ENCODE measurements at places on chromosomes 2 and 18.

- no peak for DNase-seq
Measured at GRCh38 chr2:175633227-175633626, 368.8 kb downstream of the LNPK start.

DNA sequence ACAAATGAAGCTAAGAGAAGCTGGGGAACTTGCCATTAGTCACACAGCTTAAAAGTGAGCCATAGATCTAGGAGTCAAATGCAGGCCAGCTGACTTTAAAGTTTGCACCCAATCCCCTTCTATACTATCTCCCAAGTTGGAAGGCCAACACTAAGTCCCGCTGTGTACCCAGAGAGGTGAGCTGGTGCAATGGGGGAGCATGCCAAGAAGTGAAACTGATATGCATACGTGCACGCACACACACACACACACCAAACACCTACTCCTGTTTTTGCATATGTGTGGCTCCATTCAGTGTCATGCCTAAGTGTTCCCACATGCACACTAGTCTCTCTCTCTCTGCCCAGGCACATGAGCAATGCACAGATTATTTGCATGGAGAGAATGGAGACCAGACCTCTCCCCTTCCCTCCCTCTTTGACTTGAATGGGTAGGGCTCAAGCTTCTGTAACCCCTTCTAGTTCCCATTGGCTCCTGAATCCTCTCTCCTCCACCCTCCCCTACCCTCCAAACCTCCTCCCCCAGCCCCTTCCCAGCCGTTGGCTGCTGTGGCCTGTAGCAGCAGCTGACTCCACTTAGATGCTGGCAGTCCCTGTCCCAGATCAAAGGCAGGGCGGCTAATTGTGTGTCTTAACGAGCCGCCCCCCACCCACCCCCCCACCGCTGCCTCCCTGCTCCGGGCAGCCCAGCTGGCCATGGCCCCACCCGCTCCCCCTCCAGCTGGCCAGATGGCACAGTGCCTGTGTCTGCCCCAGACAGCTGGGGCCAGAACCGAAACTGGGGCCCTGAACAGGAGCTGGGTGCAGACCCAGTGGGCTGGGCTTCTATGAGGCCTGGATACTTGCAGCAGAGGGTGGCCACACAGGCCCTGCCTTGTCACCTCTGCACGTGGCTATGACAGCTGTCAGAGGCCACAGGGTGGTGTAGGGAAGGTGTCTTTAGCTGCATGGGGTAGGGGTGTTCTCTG, 5.6 kb downstream of the WNT10A start:
- no peak for DNase-seq

DNA sequence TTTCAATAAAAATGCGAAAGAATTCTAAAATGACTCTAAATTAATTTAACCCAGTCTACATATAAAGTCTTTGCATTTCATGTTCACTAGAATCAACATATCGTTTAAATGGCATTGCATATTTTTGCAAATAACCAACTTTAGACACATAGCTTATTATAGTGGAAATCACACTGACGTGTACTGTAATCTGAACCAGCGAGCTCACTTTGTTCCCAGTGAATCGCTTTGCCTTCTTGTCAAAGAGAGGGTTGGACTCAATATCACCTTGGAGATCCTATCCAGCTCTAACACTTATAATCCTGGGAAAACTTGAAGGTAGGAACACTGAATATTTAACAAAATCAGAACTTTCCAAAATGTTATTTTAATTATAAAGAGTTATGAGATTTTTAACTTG, 108.2 kb downstream of the GALNT1 start:
- DNase-seq: no peak

GRCh38 chr18:6874315-6874714, 144.8 kb downstream of the ARHGAP28 start:
- DNase-seq: no peak

GRCh38 chr18:75625966-75626365, 198.5 kb upstream of the SMIM21 start:
- no peak for DNase-seq

DNA sequence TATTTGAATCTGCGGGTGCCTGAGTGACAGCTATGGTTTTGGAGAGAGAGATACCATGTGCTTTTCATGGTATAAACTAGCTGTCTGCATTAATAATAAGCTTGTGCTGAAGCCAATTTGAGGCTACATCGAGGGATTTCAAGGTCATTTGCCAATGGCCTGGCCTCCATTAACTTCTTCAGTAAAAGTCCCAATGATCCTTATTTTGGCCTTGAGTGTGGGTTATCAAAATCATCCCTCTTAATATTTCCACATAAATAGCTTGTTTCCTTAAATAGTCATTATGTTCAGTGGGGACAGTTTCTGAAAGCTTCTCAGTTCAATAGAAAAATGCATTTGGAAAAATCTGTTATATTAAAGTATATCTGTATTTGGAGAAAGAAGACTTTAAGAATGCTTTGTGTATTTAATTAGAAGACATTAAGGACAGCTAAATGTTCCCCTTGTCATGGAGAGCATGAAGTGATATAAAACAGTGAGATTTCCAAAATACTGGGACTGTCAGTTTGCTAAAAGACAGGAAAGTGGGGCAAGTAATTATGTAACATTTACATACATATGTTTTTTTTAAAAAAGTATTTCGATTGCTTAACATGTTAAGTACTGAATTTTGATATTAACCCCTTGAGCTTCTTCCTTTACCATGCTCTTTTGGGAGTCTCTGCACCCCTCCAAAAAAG, 355.5 kb upstream of the ZEB2 start:
- DNase-seq: no peak

GRCh38 chr2:183505911-183506310, 381.7 kb downstream of the NUP35 start:
- no peak for DNase-seq

- no peak for DNase-seq
Measured at GRCh38 chr2:27128668-27129571, 5.3 kb downstream of the ABHD1 start.

GRCh38 chr18:9130806-9131205, 5.8 kb upstream of the ANKRD12 start:
- no peak for DNase-seq

DNA sequence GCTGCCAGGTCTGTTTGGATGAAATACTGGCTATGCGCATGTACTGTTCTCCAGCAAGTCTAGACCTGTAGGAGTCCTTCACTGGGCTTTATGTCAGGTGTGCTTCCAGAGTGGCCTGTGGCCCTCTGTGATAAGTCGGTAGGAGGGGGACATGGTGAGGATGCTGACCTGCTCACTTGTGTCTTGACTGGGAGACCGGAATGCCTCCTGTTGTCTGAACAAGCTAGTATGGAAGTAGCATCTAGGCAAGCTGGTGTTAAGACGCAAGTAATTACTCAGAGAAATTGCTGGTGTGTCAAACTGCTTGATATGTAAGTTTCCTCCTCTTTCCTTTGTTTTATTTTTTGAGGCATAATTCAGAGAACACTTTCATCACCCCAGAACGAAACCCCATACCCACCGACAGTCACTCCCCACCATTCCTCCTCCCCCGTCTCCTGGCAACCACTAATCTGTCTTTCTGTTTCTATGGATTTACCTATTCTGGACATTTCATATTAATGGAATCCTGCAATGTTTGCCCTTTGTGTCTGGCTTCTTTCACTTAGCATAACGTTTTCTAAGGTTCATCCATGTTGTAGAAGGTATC, 76.4 kb downstream of the TMEM247 start:
- no peak for DNase-seq

- no peak for DNase-seq
Measured at GRCh38 chr18:47172476-47172875, 3.7 kb downstream of the IER3IP1 start.

- DNase-seq: no peak
Measured at GRCh38 chr2:235043762-235044500, 92.1 kb downstream of the SH3BP4 start.

GRCh38 chr2:83574614-83575013, 884.5 kb downstream of the SUCLG1 start:
- DNase-seq: no peak

- no peak for DNase-seq
Measured at GRCh38 chr2:201404699-201405280, 46.5 kb downstream of the TRAK2 start.

DNA sequence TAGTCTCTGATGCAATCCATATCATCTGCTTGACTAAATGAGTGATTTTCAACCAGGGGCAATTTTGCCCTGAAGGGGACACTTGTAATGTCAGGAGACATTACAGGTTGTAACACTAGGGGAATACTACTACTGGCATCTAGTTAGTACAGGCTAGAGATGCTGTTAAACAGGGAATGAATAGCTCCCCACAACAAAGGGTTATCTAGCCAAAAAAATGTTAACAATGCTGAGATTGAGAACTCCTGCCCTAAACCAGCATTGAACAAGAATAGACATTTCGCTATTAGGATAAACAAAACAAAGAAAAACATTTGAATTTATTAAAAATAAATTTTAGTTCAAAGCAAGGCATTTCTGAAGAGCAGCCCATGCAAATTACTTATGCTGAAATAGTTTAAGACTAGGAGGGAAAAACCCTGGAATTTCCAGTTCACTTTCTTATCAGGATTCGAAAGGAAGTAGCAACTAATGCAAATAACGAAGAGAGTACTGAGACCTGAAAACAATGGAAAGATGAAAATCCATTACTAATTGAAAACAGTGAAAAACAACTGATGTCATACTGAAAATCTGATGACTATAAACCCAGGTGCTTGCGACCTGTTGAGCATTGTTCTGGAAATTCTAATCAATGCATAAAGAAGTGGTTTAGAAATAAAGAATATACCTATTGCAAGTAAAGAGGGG, 53.1 kb downstream of the CAB39 start:
- DNase-seq: no peak

DNA sequence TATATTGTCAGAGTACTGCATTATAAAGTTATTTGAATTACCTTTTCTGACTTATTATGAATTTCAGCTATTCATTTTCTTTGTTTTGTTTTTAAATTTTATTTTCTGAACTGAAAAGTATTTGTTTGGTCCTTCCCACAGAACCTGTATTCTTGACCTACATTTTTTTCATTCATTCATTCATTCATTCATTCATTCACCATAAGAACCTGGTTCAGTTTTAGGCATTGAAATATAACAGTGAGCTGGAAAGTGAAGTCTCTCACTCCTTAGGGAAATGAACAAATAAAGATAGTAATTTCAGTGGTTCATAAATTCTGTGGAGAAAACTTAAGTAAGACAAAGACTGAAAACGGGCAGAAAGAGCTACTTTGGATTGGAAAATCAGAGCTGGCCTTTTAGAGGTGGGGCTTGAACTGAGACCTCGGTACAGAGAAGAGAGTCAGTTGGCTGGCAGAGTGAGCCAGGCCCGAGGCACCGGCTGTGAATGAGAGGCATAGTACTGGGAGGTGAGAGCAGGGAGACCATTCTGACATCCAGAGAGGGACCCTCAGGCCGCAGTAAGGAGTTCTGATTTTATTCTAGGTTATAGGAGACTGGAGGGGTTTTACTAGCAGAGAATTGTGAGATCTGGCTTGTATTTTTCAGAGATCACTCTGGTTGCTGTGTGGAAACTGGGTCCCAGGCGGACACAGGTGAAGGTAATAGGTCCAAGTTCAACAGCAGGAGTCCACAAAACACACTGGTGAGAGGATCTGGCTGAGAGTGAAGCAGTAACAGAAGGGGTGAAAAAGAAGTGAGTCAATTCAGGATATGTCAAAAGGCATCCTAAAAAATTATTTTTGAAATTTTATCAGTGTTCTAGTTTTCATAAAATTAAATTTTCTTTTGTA, 75.8 kb upstream of the FN1 start:
- DNase-seq: no peak

GRCh38 chr2:190996947-190997346, 17.0 kb downstream of the STAT1 start:
- no peak for DNase-seq

DNA sequence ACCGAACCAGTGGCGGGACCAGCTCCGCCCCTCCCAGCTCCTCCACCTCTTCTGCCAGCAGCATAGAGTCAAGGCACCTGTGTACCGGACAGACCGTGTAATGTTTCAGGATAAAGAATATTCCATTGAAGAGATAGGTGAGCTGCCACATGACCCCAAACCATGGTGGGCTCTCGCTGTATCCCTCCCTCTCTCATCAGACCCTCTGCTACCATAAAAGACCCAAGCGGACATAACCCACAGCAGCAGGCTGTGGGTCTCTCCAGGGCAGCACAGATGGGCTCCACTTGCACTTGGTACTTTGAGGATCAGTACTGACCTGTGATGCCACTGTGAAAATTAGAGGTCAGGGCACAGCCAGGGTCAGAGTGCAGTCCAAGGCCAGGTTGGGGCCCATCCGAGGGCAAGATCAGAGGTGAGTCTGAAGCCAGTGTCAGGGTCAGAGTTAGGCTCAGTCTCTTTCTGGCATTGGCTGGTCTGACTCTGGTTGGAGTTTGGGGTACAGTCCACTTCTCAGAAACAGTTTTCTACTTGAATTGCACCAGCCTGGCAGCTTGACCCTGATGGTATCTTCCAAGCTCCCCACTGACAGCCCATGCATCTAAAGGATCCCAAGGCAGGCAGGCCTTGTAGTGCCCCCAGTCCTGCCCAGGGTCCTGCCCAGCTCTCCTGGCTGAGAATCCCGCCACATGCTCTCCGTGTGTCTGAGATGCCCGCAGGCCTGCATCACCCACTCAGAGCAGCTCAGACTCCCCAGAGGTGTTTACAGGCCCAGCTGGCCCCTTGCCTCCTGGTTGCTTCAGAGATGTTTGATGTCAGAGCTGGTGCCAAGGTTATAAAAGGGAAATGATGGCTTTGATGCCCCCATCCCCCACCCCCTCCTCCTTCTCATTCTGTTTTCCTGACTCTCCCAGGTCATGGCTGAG, 212.1 kb downstream of the DYSF start:
- no peak for DNase-seq

GRCh38 chr2:138470941-138471340, 30.6 kb upstream of the SPOPL start:
- DNase-seq: no peak

DNA sequence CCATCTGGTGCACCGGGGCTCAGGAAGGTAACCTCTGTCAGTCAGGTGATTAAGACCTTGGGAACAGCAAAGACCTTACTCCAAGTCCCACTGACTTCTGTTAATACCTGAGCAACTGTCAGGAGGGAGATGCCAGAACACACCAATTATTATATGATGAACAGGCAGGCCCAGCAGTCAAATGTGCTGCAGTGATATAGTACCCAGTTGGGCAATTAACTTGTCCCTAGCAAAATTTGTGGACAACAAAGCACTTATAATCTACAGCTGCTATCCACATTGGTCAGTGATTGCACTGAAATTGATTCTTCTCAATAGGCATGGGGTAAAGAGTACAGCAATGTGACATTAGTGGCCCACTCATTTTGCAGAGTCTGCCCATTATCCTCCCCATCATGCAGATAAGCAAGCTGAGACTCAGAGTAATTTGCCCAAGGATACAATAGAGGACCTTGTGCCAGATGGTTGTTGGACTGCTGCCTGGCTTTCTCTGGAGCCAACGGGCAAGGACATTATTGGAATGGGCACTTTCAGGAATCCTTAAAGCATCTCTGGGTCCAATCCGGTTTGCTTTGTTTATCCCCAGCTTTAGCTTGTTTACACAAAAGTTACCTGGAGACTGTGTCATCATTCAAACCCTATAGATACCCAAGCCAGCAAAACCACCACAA, 147.6 kb downstream of the CCBE1 start:
- DNase-seq: no peak

Measured in activated T-helper 1 cell treated with anti-CD3 and anti-CD28 coated beads, Interleukin-2, amount 50 U/mL, for 16 hours (primary cell).